ENCODE measurements at places on chromosomes 4 and X.

- no peak for DNase-seq
Measured at GRCh38 chr4:16123356-16124084, 39.7 kb upstream of the PROM1 start.

DNA sequence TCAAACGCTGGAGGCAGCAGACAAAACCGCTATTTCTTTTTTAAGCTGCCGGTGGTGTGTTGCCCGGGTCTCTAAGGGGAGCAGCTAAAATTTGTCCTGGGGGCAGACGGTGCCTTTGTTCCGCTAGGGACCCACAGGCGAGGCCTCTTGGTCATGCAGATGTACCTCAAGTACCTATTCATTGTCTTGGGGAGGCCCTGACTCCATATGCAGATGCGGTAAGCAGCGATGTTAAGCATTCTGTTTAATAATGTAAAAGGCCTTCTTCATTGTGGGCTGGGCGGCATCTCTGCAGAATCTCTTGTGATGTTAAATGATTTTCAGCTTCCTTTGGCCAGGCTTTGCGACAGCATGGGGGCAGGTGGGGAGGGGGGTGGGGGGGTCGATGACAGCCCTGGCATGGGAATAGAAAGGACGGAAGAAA is 98.9 kb upstream of the PJA1 start:
- no peak for DNase-seq

- peak; percentile 49 for DNase-seq
Measured at GRCh38 chr4:151325111-151325948, at the start of gene SH3D19. SH3D19 (minus strand) TSS chr4:151325605; CDS start chr4:151325352, 253 bp downstream.

GRCh38 chr4:44760142-44760898 is 34.0 kb upstream of the GNPDA2 start:
- DNase-seq = peak; percentile 23

GRCh38 chr4:109010521-109010920 is 247.7 kb upstream of the ETNPPL start:
- no peak for DNase-seq

Data from SK-N-DZ (cell line).